Endothelial cell of umbilical vein (primary cell): ENCODE measurements at places on chromosomes 2 and 18. TPM values are rescaled to one million over a fixed set of nuclear protein-coding genes. Genes with fewer than 3 reads are reported as not detected.

GRCh38 chr2:108385411-108386071 lies 7.8 kb downstream of the SULT1C4 start:
- no peak for DNase-seq

DNA sequence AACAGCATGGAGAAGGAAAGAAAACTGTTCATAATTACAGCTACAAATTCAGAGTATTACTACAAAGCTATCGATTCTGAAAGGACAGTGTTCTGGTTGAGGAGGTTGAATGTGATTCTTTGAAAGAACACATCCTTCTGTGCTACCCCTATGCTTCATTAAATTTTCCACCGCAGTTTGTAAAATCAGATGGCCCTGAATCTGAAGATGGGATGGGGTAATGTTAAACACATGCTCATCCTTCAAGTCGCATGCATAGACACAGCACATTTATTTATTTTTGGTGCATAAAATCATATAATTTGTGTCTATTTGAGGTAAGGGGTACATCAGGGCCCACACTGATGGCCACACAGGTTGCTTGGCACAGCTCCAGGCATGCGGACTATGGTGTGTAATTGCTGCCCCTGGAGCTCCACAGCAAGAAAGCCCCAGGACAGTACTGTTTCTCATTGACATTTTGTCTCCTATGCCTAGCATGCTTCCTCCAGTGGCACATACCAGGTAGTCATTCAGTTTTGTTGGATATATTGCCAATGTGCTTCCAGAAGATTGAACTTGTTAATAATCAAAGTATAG lies 238.8 kb upstream of the TANK start:
- DNase-seq, result no peak

DNA sequence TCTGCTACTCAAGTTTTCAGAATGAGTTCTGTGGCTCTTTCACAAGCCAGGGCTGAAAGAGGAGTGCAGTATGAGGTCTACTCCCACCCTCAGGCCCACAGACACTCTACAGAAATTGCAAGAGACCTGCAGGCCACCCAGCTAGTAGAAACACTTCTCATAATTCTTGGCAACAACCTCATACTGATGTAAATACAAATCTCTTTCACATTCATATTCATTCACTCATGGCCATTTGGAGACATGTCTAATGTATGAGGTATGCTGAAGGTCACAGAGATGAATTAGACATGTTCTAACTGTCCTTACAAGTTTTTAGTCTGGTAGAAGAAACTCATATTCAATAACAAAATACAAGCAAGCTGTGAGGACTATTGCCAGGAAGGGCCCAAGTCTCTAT lies 83.8 kb upstream of the KLHL29 start:
- DNase-seq, result no peak

- no peak for DNase-seq
Observed at GRCh38 chr2:129904532-129905446, 74.7 kb upstream of the RAB6C start.

- DNase-seq, result no peak
Observed at GRCh38 chr2:129611471-129611870, 368.0 kb upstream of the RAB6C start.

GRCh38 chr18:28823506-28824182 lies 646.7 kb upstream of the CDH2 start:
- DNase-seq, result no peak

- DNase-seq, result peak; percentile 77
Observed at GRCh38 chr18:61581578-61582201, 248.5 kb downstream of the CDH20 start.

DNA sequence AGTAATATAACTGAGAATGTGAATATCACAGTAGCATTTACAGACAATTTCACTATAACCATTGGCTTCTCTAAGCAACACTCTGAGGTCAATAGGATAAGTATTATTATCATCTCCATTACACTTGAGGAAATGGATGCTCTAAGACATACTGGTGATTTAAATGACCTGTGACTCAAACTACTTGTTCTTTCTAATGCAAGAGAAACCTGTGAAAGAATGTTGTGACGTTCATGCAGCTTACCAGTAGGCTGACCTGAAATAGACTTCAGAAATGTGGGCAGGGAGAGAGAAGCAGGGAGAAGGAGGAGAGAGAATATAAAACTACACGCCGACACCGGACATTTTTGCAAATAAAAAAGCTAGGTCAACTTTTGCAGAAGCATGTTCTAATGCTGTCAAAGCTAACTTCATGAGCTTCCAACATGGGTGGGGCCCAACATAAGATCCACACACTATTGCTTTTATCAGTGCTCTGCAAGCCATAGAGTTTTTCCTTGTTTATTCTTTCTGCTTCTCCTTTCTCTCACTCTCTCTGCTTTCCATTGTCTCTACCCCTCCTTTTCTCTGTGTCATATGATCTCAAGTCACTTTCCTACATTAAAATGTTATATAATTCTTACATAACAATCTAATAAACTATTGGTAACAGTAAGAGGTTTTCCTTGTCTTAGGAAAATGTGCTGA lies 217.6 kb upstream of the FN1 start:
- no peak for DNase-seq

- peak; percentile 62 for DNase-seq
Observed at GRCh38 chr18:62715759-62716615, 646 bp downstream of the PHLPP1 start.

DNA sequence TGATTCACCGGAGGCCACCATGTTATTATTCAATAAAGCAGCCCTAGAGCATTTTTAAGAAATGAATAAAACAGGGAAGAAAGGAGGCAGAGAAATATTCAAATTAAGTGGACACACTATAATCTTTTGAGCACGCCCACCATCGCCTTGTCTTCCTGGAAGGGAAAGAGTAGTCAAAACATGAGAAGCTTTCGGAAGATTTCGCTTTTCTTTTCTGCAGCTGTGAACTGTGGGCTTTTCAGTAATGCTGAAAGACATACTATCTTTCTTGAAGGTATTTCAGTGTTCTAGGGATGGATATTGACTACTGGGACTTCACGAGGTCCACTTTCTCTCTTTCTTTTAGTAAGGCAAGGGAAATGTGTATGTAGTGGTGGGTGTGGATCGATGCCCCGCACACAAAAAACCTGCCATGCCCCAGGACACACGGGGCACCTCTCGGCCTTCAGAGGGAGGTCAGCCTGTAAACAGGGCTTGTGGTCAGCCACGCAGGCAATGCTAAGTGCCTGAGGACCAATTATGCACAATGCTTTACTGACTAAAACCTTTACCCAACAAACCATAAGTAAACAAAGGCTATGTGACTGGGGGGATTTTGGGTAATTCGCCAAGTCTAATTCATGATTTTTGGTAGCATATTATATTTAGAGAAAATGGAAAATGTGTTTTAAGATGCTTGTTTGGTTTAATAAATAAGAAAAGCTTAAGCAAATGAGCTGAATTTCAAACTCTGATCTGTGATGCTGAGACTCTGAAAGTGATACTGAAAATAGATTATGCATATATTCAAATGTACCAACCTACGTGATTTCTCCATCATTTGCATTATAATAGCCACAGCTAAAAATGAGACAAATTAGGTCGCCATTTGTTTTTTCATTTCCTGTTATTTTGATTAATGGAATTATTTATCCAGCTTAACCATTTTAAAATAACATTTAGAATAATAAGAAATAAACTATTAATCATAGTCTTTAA lies 130.5 kb downstream of the ZNF516 start:
- no peak for DNase-seq

DNA sequence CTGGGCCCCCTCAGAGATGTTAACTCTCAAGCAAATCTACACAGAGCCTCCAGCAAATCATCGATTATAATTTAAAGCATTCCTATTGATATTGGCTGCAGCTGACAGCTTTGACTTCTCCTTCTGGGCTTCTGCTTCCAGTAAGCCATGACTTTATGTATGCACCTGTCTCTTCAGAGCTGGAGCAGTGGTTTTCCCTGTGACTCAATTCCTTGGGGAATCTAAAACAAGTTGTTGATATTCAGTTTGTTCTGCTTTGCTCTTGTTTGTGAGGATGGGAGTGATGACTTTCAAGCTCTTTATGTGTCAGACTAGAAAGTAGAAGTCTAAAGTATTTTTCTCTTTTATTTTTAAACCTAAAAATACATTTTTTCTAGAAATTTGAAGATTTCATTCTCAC lies 45.1 kb upstream of the TNP1 start:
- no peak for DNase-seq

DNA sequence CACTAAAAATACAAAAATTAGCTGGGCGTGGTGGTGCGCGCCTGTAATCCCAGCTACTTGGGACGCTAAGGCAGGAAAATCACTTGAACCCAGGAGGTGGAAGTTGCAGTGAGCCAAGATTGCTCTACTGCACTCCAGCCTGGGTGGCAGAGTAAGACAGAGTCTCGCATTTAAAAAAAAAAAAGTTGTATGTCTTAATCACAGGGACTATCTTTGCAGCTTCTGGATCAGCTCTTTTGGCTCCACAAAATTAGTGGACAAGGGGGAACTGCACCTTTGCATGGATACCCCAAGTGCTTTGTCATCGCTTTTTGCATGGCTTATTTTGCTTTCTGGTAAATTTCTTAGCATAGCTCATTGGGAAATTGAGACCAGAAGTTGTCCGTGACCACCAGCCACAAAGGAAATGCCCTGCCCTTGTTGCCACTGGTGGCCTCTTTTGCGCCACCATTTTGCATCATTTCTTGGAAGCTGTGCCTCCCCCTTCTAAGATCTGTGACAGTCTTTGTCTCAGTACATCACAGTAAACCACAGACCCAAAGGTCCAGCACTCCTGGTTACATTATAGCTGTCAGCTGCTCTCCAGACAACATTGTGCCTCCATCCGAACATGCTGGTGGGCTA lies 43.9 kb upstream of the PCBP1 start:
- DNase-seq, result no peak

GRCh38 chr2:224025874-224026273 lies 13.2 kb downstream of the SERPINE2 start:
- DNase-seq, result no peak

DNA sequence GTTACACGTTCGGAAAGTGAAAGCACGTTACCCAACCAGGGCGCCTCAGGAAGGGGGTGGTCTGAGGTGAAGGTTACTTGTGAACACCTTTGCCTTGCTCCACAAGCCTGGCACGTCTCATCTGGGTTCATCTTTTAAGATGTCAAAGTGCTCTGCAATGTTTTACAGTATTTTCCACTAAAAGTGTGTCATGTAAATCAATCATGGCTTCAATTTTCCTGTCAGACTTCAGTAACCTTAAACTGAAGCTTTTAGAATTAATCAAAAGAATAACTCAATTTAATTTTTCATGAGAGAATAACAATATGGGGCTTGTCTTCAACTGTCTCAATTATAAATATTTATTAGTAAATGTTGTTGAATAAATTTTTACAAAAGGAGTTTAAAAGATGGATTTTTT lies 93.3 kb upstream of the FANCL start:
- DNase-seq, result no peak

DNA sequence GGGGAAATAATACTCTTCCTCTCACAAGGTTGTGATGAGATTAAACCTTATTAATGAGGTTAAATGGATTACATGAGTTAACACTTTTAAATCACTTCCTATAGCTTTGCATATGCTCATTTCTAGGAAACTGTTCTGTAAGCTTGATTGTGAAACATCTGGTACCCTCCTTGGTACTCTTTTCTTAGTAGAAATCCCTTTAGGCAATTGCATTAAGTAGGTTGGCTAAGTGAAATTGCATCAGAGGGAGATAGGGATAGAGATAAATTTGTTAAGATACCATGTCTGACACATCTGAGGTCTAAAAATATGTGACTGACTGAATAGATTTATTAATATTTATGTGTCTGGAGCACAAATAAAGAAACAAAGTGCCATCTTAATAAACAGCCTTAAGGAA lies 275.9 kb upstream of the MAP2 start:
- DNase-seq, result no peak

GRCh38 chr18:37922162-37922561 lies 356.6 kb upstream of the CELF4 start:
- DNase-seq, result no peak

DNA sequence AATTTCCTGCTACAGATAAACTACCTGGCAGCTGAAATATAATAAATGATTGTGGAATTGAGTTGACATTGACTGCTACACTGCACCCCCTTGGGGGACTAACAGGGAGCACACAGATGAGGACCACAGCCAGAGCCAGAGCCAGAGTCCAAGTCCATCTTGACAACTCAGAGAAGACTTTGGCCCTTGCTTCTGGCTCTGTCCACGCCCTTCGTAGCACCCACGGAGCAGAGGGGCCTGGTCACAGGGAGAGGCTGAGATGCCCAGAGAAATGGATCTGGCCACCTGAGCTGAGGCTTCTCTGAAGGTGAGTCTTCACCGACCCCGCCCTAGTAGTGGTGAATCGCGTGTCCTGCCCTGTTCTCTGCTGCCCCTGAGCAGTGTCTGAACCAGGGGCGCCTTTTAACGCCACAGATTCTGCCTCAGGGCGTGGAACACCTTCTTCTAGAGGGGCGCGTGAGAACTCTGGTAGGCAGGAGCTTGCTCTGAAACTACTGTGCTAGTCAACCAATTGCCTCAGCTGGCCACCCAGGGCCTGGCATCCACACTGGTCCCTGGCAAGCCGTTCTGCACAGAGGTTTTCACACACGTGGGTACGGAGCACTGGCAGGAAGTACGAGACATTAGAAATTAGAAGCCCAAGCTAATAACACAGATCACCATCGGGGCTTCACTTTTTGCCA lies 35.7 kb upstream of the MAT2A start:
- DNase-seq, result no peak

- peak; percentile 63 for DNase-seq
Observed at GRCh38 chr2:88880441-88880953, 189.0 kb downstream of the RPIA start.

DNA sequence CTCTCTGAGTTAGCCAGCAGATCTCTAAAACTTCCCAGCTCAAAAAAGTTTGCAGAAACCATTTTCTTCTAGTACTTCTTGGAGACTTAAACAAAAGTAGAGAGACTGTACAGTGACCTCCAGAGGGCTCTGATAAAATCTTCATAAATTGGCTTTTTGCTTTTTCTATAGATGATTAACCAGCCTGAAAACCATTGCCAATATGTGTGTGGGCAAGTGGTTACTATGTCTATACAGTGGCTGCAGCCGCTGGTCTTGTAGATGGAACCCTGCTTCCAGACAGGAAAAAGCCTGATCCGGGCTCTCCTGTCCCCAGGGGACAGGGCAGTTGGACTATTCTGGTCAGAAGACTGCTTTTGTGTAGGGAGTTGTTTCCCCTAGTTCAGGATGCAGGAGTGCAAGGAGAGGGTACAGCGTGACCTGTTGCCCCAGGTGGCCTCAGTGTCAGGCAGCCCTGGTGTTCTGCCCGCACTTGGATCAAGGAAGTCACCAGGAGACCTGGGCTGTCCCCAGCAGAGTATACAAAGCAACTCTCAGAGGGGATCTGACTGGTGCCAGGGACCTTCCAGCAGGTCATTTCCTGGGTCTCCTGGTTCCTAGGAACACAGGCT lies 7.3 kb upstream of the PTPRM start:
- DNase-seq, result no peak

- no peak for DNase-seq
Observed at GRCh38 chr2:24482251-24482971, 8.6 kb upstream of the NCOA1 start.

DNA sequence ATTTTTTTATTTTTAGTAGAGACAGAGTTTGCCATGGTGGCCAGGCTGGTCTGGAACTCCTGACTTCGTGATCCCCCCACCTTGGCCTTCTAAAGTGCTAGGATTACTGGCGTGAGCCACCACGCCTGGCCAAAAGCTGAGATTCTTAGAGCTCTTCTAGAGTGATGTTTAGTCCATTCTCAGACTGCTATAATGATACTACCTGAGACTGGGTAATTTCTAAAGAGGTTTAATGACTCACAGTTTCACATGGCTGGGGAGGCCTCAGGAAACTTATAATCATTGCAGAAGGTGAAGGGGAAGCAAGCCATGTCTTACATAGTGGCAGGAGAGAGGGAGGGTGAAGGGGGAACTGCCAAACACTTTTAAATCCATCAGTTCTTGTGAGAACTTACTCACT lies 1804.9 kb upstream of the LRRTM1 start:
- no peak for DNase-seq

The PDE1A gene
- 0.40 and 0.43 TPM in 2 replicates for polyA plus RNA-seq

The ANKRD29 gene
- polyA plus RNA-seq, result 0.03 and 0.18 TPM in 2 replicates

The LTBP1 gene
- 40.9 and 57.4 TPM in 2 replicates for polyA plus RNA-seq

The NTSR2 gene
- polyA plus RNA-seq, result not detected in 2 replicates
